ENCODE measurements at places on chromosomes 7 and 10.
A peak's percentile ranks its signal among the peaks of the same experiment; 100 is the strongest.

DNA sequence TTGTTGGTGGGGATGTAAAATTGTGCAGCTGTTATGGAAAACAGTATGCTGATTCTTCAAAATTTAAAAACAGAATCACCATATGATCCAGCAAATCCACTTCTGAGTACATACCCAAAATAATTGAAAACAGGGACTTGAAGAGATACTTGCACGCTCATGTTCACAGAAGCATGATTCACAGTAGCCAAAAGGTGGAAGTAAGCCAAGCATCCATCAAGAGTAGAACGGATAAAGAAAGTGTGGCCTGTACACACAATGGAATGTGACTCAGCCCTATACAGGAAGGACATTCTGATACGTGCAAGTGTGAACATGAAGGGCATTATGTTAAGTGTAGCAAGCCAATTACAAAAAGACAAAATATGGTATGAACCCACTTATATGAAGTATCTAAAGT, 696.7 kb upstream of the CELF2 start:
- DNase-seq = no peak

DNA sequence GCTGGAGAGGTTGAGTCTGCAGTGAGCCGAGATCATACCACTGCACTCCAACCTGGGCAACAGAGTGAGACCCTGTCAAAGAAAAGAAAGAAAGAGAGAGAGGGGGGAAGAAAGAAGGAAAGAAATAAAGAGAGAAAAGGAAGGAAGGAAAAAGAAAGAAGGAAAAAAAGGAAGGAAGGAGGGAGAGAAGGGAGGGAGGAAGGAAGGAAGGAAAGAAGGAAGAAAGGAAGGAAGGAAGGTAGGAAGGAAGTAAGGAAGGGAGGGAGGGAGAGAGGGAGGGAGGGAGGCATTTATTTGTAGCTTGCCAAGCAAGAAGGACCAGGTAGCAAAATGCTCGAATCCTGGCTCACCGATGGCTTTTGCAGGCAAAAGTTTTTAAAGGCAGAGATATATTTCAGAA, 74.5 kb upstream of the BAIAP2L1 start:
- no peak for DNase-seq

- DNase-seq = no peak
Measured at GRCh38 chr7:99373091-99374066, 1.2 kb upstream of the ARPC1B start.

DNA sequence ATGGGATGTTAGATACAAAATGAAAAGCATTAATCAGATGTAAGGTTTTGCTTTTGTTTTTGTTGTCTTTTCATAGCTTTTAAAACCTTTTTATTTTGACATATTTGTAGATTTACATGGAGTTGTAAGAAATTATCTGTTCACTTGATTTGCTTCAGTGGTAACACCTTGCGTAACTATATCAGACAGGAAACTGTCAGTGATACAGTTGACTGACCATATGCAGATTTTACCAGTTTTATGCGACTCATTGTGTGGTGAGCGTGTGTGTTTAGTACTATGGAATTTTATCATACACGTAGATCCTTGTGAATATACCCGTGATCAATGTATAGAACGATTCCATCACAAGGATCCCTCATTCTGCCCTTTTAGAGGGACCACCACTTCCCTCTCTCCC, 701.4 kb downstream of the SUGCT start:
- no peak for DNase-seq

GRCh38 chr10:79020015-79020491, 48.7 kb upstream of the ZMIZ1 start:
- no peak for DNase-seq

DNA sequence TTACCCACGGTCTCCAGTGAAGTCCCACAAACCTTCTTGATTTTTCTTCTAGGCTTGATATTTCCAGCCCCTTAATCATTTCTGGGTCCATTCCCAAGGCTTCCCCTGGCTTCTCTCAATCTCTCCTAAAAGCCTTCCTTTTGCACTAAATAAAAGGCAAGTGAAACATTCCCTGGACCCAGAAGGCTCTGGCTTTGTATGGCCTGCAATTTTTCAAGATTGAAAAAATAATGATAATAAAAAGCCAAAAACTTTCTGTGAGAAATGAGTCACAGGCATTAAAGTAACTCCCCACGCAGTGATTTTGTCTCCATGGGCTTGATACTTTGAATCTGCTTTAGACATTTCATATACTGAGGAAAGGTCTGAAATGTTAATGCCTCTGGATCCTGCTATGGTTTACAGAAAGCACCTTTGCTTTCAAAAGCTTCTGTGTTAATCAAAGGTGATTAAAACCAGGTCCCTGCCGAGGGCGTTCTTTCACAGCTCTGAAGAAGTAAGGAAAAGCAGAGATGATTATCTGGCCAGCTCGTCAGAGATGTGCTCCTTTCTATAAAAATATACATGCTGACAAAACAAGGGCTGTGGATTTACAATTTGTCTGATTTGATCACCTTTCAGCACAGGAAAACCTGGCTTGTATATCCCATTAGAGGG, 118.9 kb upstream of the TMEM72 start:
- no peak for DNase-seq

GRCh38 chr10:123402656-123403055, 248.5 kb downstream of the BUB3 start:
- no peak for DNase-seq

DNA sequence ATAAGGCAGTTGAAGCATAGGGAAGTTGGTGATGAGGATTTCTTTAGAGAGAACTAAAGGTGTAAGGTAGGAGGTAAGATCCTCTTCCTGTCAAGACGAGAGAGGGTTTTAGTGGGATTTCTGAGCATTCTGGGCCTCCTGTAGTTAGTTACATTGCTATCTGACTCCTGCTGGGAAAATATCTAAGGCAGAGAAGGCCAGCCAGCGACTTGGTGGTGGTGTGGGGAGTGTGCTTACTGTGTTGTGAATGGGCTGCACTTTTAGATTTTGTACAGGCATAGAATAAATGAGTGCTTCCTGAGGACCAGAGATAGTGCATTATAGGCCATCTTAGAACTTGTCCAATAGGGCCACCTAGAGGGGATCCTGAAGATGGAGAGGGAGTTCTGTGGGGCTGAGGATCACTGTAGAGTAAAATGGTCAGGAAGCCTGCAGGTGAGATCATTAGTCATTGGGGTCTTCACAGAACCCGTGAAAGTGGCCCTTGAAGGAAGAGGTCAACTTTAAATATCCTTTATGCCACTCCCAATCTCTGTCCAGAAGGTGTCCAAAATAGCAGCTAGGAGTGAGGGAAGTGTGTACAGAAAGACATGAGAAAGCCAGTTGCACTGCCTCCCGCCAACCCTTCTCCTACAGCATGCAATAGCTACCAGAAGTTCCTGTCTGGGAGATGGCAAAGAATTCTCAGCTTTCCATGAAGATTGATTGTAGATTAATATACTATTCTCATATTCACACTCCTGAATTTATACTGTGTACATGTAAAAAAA, 266.6 kb downstream of the POLR1F start:
- peak; percentile 65 for DNase-seq

GRCh38 chr10:110625951-110626855, 17.9 kb upstream of the RBM20 start:
- DNase-seq = no peak

GRCh38 chr10:126163506-126163905, 224.8 kb downstream of the ADAM12 start:
- no peak for DNase-seq

GRCh38 chr10:60203993-60204618, 185.6 kb downstream of the ANK3 start:
- DNase-seq = no peak

DNA sequence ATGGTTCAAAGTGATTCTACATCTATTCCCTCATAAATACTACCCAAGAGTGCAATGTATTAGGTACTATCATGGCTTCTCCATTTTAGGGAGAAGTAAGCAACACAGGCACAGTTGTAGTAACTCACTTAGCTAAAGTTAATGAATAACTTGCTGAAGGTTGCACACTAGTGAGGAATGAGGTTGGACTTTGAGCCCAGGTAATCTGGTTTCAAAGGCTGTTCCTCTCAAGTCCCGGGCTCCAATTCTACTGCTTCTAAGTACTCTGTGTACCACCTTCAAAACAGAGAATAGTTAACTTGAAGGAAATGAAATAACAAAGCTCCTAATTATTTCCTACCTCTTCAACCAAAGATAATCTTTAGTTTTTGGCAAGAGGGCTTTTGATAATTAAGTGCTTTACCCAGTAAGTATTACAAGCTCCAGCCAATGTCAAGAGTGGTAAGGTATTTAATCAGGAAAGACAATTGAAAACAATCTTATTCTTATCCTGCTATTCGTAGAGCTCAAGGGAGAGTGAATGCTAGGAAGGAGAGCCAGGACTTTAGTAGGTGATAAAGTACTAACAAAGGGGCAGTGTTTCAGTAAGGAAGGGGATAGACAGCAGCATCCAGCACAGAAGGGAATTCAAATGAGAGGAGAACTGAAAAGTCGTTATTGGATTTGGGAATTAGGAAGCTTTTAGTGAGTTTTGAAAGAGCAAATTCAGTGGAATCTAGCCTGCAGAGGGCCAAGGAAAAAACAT, 158.2 kb upstream of the PTPRZ1 start:
- DNase-seq = no peak

DNA sequence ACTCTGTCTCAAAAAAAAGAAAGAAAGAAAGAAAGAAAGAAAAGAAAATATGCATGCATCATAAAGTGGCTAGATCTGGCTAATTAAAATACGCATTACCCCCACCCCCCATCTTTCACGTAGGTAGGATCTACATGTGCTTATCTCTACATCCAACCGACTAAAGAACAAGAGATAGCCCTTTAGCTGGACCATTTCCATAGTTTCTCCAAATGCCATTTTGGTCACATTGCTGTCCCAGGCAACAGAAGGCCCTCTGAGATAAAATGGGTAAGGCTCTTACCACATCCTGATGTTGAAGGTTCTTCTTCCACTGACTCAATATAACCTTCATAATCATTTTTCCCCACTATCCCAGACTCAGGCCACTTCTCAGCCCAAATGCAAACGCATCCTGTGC, 31.5 kb downstream of the PIK3AP1 start:
- no peak for DNase-seq

DNA sequence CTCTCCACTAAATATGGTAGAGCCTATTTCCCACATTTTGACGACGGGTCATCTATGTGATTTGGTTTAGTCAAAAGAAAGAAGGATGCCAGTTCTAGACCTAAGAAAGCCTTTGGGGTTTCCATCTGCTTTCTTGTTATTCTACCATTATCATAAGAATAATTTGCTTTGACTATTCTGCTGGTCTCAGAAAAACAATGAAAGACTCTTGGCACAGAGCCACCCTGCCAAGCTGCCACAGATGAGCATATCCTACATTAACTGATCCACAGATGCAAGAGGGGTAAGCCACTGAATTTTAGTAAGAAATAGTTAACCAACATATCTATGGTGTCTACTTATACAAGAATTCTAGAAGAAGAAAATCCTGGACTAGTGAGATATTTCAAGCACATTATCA, 158.6 kb upstream of the MAGI2 start:
- no peak for DNase-seq

DNA sequence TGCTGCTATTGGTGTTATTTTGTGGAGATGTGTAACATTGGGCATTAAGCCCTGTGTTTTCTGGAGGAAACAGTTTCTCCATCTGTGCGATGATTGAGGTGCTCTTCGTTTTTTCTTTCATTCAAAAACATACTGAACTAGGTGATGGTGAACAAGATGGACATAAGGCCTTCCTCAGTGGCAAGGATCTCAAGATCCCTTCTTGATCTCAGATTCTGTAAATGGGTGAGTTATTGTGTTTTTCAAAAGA, 759 bp upstream of the ELAPOR2 start:
- DNase-seq = no peak

GRCh38 chr10:60123172-60123571, 216.8 kb upstream of the CCDC6 start:
- no peak for DNase-seq
